SJSA1 (cell line): ENCODE measurements at places on chromosomes 4 and X.
A peak's percentile ranks its signal among the peaks of the same experiment; 100 is the strongest.

DNA sequence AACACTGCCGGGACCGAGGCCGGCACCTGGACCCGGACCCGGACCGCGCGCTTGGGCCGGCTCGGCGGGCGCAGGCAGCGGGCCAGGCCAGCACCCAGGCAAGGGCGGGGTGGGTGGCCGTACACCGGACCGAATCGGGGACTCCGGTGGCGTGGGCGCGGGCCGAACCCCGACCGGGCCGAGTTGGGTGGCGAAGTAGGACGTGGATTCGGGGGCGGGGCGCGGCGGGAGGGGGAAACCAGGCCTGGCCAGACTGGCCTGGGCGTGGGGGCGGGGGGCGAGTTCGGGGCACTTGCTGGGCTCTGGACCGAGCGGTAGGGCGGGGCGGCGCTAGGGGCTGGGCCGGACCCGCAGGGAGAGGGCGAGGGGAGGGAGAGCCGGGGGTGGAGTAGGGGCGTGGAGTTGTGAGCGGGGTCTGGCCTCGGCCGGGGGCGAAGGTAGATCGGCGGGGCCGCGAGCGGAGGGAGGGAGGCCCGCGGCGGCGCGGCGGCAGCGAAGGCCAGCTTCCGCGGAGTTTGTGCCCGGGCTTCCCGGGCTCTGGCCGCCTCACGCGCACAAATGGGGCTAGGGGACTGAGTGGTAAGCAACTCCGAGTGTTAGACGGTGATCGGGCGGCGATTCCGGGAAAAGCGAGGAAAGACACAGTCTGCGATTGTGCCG is 1.8 kb upstream of the BCORL1 start:
- DNase-seq = no peak

DNA sequence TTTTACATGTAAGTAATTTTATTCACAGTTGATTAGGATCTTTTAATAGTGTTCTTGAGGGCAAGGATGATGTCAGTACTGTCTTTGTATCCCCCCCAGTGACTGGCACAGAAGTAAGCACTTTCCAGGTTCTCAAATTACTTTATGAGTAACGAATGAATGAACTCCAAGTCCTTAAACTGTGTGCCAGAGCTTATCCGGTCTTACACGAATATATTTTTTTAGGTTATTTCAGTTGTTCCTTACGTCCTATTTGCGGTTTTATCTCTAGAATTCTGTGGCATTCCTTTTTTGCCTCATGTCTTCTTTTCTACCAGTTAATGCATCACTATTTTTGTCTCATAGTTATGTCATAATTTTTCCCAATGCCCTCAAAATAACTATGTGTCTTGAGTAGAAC is 106.9 kb upstream of the MID1IP1 start:
- no peak for DNase-seq

DNA sequence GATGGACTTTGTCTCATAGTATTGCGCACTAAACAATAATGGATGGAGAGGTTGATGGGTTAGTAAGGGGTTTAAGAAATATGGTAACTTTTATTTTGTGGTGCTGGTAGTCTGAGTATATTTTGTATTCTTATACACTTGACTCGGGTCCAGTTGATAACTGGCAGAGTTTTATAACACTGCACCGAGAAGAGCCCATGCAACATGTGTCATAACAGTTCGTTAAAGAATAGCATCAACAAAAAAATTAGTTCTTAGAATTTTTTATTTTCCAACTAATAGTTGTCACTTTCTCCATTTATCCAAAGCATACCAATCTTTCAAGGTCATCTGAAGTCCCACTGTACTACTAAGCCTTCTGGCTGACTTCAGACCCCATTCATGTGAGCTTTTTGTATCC is 175.1 kb downstream of the SOWAHB start:
- no peak for DNase-seq

DNA sequence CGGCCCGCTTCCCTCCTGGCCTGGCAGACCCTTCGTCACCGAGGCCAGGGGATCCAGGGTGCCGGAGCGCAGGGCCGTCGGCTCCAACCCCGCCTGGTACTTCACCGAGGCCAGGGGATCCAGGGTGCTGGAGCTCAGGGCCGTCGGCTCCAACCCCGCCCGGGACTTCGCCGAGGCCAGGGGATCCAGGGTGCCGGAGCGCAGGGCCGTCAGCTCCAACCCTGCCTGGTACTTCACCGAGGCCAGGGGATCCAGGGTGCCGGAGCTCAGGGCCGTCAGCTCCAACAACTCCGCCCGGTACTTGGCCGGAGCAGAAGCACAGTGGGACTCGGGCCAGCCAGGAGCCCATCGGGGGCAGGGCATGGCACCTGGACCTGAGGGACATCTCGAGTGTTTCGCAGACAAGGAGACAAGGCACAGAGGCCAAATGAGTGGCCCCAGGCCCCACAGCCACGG is 85.1 kb downstream of the FAM53A start:
- DNase-seq = no peak

GRCh38 chrX:103310555-103311398 is at the start of gene BEX2:
TSS of gene BEX2 (minus strand) at chrX:103310990. CDS start at chrX:103309976, 1,014 bp downstream.
- no peak for DNase-seq

GRCh38 chrX:107851215-107851614 is 25.5 kb downstream of the MID2 start:
- no peak for DNase-seq

DNA sequence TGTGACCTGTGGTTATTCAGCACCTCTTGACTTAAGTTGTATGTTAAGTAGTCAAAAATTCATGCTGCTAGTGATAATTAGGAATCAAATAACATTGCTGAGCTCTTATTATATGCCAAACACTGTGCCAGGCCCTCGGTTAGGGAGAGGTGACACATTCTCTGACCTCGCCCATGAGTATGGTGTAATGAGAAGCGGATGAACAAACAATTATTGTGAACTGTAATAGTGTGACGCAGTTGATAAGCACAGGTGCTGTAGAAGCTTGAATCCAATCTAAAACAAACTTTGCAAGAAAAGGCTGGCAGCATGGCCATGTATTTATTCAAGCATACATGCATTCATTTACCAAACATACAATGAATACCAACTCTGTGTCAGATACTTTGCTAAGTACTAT is 303.5 kb upstream of the HS3ST1 start:
- DNase-seq = no peak

GRCh38 chrX:69221239-69222102 is 56.2 kb upstream of the PJA1 start:
- DNase-seq = no peak

GRCh38 chrX:126165721-126166461 is at the start of gene DCAF12L2:
TSS of gene DCAF12L2 (minus strand) at chrX:126166289. CDS start at chrX:126165924, 365 bp downstream.
- no peak for DNase-seq

DNA sequence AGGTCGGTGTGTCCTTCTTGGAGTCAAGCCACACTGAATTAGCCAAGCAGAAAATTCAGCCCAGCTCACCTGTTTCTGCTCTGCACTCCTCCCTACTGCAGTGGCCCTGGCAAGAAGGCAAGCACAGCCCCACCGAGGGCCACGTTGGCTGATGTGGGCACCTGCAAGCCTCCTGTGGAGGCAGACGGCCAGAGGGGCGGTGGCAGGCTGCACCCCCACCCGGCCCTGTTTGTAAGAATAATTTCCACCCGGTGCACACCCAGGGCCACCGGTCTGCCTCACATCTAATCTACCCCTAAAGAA is 18.8 kb downstream of the PPP2R2C start:
- DNase-seq = no peak

DNA sequence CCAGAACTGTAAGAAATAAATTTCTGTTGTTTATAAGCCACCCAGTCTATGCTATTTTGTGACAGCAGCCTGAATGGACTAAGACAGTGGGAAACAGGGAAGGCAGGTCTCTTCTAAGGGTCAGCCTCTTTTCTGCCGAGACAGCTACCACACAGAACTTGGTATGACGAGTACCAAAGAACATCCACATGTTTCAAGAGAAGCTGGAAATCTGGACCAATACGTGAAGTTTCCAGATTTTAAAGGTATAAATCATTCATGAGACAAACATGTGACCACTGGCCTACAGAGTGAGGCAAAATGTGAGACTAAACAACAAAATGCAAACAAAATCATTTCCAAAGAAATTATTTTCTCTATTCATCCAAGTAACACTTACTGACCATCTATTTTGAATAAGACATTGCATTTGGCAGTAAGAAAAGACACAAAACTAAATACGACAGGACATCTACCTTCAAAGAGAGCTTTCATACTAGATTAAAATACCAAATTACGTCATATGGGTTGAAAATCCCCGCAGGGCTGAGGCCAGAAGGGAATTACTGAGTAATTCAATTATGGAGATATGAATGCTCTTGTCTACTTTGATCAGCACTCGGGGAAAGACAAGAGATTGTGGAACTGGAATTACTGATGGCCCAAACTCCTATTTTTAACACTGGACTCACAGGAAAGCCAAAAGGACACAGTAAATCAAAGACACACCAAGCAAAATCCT is 7.2 kb downstream of the SCARB2 start:
- DNase-seq = no peak

GRCh38 chr4:11487139-11487538 is 58.4 kb upstream of the HS3ST1 start:
- DNase-seq = no peak

- DNase-seq = no peak
These were observed 23.6 kb upstream of the SMPX start for GRCh38 chrX:21781525-21781924.

- DNase-seq = no peak
These were observed 159.3 kb downstream of the ATG4A start for GRCh38 chrX:108250654-108251579.

GRCh38 chrX:133523081-133523487 is 107.8 kb upstream of the GPC4 start:
- no peak for DNase-seq

DNA sequence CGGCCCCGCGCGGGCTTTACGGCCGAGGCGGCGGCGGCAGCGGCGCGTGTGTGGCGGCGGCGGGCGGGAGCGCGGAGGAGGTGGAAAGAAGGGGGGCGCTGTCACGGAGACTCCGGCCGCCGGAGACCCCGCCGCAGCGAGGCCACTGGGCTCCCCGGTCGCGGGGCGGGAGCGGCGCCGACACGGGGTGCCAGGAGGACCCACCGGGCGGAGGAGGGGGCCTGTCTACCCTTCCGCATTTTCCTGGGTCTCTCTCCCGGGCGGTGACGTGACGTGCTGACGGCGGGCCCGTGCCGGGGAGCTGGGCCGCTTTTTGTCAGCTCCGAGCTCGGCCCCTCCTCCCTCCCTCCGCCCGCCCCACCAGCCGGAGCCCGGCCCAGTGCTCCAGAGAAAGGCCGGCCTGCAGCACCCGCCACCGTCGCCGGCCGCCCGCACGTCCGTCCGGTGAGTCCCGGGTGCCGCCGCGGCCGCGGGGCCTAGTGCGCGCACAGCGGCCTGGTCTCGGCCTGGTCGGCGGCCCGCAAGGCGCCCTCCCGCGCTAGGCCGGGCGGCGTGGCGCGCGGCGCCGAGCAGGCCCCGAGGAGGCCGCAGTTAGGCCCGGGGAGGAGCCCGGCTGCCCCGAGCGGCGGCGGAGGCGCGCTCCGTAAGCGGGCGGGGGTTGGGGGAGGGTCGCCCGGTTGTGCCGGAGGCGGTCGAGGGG is at the start of gene ZFX:
Gene ZFX, plus strand, starts transcription at position 379 of the 700 bp plus-strand sequence. CDS start 23,014 bp downstream, outside the sequence.
- peak; percentile 69 for DNase-seq

DNA sequence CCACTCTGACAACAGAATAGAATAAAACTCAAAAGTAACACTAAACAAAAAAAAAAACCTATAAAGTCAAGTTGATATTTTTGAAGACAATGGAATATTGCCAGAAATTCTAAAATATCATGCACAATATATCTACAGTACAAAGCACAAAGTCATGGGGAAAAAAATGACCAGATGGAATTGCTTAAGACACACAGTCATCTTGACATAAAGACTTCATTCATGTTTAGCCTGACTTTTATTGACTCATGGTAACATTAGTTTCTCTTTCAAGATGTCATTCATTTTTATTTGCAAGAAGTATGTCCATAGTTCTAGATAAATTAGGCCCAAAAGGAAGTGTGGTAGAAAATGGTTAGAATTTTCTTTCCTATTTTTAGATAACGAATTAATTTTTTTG is 259.1 kb downstream of the CAMK2D start:
- no peak for DNase-seq

DNA sequence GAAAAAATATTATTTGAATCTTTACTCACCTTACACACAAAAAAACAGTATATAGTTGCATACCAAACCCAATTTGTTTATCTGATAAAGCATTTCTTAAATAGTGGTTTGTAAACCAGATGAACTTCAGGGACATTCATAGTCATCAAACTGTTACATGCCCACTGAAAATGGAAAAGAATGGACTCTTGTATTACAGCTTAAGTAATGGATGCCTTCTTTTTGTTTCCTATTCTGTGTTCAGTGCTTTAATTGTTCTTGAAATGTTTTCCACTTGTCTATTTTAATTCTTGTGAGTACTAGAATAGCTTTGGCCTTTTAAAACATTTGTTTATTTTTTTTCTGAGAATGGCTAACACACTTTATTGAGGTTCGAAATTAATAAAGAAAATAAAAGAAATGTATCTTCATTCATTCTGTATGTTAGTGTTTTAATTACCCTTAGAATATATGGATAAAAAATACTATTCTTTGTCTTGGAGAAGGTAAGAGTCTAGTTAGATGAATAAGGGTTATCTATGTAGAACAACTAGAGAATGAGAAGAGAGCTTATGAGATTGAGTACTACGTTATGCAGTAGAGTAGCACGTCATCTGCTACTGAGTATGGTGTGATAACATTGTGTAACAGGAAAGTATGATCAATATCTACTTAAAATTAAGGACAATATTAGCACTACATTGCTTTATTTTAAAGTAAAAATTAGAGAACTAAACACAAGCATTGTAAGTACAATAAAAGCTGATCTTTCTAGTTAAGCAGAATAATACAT is 9.9 kb downstream of the CPEB2 start:
- no peak for DNase-seq

DNA sequence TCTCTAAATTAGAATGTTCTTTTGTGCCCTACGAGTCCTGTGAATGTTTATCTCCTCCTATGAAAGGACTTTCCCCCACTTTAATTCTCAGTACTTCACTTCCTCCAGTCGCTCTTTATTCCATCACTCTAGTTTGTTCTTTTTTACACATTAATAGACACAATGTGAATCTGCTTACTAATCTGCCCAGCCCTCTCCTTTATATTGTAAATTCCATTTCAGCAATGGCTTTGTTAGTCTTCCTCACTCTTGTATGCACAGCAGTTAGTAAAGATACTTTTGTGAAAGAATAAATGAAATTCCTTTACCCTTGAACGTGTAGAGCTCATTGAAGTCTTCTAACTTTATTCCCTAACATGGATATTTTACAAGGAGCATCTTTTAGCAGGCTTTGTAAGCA is 255.3 kb downstream of the GALNTL6 start:
- DNase-seq = no peak

- DNase-seq = no peak
These were observed 39.4 kb upstream of the WDFY3 start for GRCh38 chr4:85005865-85006377.

GRCh38 chr4:175935016-175935661 is 123.1 kb upstream of the GPM6A start:
- DNase-seq = no peak

DNA sequence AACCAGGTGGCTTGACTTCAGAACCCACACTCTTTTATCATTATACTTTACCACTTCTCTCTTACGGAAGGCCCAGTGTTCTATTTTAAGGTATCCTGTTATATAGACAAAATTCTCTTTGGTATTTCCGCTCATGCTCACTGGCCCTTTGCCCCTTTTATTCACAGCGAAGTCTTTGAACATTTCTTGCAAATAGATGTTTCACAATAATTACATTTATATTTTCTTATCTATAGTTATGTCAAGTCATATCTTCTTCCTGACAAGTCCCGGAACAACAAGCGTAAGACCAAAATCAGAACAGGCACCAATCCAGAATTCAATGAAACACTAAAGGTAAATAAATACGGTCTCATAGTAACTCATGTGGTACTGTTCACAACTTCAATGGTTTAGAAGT is 102.0 kb downstream of the SYTL5 start:
- DNase-seq = no peak
